ENCODE measurements at places on chromosomes 13 and 19.

GRCh38 chr13:30738526-30739236, 3.3 kb downstream of the ALOX5AP start:
- no peak for DNase-seq

- no peak for DNase-seq
Observed at GRCh38 chr13:37475966-37476365, 122.6 kb downstream of the POSTN start.

DNA sequence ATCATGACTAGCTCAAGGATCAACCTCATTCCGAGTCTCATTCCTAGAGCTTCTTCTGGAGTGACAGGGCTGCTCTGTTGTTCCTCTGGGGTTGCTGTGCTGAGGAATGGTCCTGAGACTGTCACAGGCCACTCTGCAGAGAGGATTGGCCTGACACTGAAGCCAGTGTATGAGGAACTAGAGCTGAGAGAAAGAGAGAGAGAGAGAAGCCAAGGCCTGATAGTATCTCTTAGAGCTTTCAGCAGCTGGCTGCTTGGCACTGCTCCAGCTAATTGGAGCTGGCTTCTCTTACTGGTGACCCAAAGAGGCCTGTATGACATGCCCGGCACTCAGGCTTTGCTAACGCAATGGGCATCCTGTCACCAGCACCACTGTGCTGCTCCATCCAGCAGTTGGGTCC, 73.4 kb upstream of the FLT1 start:
- DNase-seq: no peak

DNA sequence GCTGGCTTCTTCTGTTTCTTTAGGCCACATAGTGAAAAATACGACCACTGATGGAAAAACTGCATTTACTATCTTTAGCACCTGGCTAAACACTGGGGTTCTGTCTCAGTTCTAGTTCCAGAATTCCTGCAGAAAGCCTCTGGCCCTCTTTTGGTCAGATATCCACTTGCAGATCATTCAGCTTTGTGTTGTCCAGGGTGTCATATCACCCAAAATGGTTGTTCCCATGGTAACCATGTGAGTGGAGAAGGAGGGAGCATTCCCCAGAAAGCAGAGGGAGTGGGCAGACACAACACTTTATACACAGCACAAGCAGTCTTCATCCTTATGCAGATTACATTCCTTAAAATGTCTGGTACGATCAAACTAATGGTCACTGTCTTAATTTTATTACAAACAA, 73.5 kb downstream of the CAB39L start:
- no peak for DNase-seq

DNA sequence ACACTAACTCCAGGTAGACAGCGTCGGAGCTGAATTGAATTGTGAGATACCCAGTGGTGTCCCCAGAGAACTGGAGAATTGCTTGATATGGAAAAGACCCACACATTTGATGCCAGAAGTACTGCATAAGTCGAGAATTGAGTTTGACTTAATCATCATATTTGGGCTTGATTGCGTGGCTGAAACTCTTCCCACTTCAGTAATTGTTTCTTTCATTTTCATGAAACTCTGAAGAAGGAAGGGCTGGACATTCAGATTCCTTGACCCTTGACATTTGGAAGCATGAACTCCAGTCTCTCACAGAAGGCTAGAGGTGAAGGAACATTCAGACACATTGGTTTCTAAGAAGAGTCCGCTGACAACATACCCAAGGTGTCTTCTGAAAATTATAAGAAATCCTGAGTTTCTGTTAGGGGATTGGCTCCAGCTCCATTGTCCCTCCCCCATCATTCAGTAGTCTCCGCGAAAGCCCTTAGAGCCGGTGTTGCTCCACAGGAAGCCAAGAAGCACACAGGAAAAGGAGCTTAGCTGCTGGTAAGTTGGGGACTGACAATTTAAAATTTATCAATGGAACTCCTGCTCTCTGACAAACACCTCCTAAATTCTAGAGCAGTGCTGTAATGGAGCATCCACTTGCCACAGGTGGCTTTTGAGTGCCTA, at the start of gene FPR2:
Gene FPR2 (plus strand): TSS at position 484 of the 660 bp plus-strand sequence. CDS start 7,479 bp downstream, outside the sequence.
- no peak for DNase-seq

GRCh38 chr13:37068962-37069361, 9.5 kb upstream of the SUPT20H start:
- DNase-seq: no peak

- DNase-seq: no peak
Observed at GRCh38 chr13:94548821-94549231, 47.1 kb downstream of the TGDS start.

DNA sequence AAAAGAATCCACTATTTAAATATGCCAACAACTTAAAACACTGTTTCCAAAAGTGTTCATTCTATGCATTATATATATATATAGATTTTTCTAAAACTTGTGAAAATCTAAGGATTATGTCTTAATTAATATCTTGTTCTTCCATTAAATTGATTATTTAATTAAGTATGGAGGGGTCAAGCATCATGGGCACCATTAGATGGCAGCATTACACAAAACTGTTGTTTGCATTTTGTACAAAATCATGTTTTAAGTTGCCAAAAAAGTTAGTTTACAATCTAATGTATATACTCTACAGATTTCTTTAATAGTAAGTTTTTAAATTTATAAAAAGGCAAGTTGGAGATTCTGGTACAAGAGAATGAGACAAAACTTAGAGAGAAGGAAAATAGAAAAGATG, 213.2 kb upstream of the EDNRB start:
- no peak for DNase-seq

- no peak for DNase-seq
Observed at GRCh38 chr13:37090912-37091311, 14.6 kb downstream of the CSNK1A1L start.

All from stimulated activated CD8-positive, alpha-beta memory T cell treated with anti-CD3 and anti-CD28 coated beads, Interleukin-4, amount 100 ng/mL, for 1 hour (primary cell).